ENCODE measurements at places on chromosomes 1 and 21. TPM values are rescaled to one million over a fixed set of nuclear protein-coding genes. Genes with fewer than 3 reads are reported as not detected.

DNA sequence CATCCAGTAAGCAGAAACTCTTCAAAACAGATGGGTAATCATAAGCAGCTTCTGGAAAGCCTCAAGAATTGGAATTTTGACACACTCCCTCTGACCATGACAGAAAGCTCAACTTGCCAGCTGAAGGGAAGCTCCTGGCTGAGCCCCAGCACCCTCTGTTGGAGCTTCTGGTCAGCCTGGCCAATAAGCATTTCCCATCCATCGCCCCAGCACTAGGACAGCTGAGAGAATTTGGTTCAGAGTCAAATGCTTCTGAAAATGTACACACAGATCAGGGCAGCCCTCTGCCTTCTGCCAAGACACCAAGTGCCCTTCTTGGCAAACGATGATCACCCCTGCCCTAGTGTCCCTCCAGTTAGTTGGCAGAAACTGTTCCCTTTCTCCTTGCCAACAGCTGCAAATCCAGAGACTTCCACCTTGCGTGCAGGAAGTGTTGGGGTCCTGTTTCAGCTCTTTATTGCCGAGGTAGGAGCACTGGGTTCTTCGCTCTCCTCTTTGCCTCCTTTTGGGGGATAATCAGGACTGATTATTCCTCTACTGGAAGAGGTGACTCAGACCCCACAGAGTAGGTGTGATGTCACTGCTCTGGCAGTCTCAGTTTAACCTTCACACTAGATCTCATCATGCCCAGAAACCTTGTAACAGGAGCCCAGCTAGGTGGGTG, 11.9 kb downstream of the PIGV start:
- DNase-seq, result peak; percentile 33

GRCh38 chr1:61742620-61743430, 545 bp downstream of the PATJ start:
- no peak for DNase-seq

DNA sequence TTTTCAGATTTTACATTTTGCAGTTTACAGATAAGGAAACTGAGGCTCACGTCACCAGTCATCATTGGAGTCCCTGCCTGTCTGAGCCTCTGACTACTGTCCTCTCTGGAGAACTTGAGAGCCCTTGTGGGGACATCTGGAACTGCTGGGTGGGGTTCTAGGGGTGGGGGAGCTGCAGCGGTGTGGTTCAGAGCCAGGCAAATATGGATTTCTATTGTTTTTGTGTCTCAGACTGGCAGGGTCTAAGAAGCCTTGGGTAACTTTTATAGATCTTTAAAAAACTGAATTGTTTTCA, 46.9 kb downstream of the IER5 start:
- DNase-seq, result peak; percentile 38

GRCh38 chr1:58033311-58033710, 513.2 kb downstream of the OMA1 start:
- no peak for DNase-seq

- no peak for DNase-seq
Observed at GRCh38 chr1:168097921-168098528, 38.7 kb downstream of the GPR161 start.

GRCh38 chr1:212665241-212666115, 34.2 kb downstream of the BATF3 start:
- DNase-seq, result peak; percentile 88

MTARC1 gene
- not detected for total RNA-seq

SPRR1A gene
- not detected for total RNA-seq

All from activated CD4-positive, alpha-beta memory T cell treated with anti-CD3 and anti-CD28 coated beads for 36 hours (primary cell).